Activated T-helper 2 cell treated with anti-CD3 and anti-CD28 coated beads, Interferon-gamma antibody, Interleukin-2, Interleukin-4, amounts not matched to agents 10 μg/mL and 5 μg/mL and 100 μg/mL, durations not matched to agents 14 hours and 24 hours and 36 hours (primary cell): ENCODE measurements at places on chromosomes 16 and 17.

DNA sequence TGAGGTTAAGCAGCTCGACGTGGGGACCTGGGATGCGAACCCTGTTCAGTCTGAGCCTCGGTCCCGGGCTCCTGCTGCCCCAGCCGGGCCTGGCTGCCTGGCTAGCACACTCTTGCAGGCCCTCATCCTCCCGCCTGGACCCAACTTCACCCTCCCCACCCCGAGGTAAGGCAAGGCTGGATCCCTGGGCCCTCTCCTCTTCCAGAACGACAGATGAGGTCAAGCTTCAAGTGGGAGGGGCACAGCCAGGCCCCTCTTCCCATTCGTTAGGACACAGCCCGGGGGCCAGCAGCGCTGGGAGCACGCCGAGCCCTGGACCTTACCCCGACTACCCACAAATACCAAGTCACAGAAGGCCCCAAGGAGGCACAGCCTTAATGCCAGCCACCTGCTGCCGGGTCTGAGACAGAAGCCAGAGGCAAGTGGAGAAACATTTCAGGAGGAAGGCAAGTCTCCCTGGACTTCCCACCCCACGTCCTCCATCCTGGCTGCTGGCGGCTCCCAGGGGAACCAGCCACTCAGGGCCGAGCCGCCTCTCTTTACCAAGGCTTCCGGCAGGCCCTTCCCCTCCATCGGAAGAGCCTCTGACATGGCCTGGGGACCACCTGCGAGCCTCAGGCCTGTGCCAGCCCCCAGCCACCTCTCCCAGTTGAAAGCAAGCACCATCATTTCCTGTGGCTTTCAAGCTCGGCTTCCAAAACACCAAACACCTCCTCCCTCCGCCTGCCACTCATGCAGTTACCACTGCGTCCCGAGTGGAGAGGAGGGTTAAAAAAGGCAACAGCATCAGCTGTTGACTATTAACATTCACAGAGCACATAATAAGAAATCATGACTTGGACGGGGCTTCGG is 59.9 kb downstream of the RPH3AL start:
- no peak for DNase-seq

DNA sequence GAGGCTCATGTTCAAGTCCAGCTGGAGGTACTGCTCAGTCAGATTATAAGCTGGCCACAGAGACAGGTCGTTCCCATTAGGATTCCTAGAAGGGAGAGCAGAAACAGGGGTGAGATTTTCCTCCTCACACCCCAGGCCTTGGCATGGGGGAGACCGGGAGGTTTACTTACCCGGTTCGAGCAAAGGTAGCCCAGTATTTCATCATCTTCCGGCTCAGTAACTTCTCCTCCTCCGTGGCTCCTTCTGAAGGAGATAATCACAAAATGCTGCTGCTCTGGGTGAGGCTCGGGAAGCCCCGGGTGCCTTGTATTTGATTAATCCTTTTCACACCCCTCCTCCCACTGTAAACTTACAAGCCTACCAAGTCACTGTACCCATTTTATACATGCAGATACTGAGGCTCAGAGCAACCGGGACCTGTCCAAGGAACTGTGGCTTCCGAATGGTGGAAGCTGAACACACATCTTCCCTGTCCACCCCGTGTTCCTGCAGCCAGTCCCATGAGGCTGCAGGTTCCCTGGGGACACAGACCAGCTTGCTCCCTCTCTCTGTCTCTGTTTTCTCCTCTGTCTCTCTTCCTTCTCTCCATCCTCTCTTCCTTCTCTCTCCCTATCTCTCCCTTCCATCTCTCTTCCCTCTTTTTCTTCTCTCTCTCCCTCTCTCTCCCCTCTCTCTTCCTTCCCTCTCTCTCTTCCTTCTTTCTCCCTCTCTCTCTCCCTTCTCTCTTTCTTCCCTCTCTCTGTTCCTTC is 13.9 kb upstream of the CES1 start:
- no peak for DNase-seq

GRCh38 chr16:85905110-85906095 is 6.4 kb downstream of the IRF8 start:
- DNase-seq, result no peak

DNA sequence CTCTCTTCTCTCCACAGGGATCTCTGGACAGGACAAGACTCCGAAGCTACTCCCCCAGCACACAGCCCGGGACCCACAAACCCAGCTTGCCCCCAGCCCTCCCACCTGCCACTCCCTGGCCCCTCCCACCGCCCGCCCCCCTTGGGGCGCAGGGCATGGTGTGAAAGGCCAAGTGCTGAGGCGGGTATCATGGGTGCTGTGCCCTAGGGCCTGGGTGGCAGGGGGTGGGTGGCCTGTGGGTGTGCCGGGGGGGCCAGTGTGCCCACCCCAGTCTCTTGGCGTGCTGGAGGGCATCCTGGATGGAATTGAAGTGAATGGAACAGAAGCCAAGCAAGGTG is 11.4 kb downstream of the THRA start:
- no peak for DNase-seq

- DNase-seq, result no peak
These were observed 136.7 kb downstream of the SNX11 start for GRCh38 chr17:48244121-48244711.
